ENCODE measurements at places on chromosomes 1 and 21.

GRCh38 chr1:27031235-27032118, 18.8 kb upstream of the TENT5B start:
- peak; percentile 6 for DNase-seq

DNA sequence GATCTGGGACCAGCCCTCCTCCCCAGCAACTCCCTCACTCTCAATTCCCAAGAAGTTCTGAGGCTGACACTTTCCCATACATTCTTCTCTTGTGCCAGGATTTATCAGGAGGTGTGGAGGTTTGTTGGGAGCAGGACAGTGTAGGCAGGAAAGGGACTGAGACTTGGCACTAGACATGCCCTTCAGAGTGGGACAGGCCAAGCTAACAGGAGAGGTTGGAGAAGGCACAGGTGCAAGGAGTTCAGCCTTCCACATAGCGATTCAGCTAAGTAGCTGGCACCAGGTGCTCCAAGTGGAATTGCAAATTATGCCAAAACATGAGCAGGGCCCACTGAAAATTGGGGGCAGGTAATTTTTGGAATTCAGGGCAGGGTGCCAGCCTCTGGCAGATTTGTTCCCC, 83.0 kb upstream of the DUSP10 start:
- no peak for DNase-seq

DNA sequence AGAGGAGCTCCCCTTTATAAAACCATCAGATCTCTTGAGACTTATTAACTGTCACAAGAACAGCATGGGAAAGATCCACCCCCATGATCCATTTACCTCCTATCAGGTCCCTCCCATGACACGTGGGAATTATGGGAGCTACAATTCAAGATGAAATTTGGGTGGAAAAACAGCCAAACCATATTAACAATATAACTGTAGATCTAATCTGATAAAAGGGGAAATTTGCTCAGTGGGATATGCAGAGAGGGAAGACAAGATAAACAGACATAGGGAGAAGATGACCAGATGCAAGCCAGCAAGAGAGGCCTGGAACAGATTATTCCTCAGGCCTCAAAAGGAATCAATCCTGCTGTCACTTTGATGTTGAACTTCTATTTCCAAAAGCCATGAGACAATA, 841.5 kb downstream of the LRRIQ3 start:
- no peak for DNase-seq

DNA sequence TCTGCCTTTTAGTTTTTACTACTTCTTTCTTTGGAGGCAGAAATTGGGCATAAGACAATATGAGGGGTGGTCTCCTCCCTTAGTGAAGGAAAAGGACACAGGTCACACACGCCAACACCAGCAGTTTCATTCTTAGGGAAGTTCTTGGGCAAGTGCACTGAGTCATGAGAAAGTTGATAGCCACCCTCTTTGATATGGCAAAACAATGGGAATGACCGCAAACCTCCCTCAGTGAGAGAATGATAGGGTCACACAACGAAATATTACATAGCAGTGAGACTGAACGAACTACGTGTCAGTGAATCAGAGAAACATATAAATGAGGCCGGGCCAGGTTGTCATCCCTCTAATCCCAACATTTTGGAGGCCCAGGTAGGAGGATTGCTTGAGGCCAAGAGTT, 20.0 kb downstream of the IL6R start:
- no peak for DNase-seq

- no peak for DNase-seq
These were observed 49.7 kb downstream of the FHAD1 start for GRCh38 chr1:15296585-15297321.

DNA sequence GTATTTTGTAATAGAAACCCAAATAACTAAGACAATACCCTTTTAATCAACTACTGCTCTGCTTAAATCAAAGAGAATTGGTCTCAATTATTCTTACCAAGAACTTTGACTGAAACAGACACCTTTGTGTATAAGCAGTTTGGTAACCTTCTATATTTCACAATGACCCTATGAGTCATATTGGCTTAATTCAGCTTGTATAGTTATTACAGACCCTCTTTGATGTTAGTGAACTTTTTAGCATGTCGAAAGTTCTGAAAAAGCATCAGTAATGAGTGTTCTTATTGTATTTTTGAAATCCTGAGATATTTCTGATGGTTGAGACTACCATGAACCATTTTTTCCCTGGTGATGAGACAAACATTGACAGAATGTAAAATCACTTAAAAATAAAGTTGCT, 43.3 kb upstream of the RABGAP1L start:
- no peak for DNase-seq

DNA sequence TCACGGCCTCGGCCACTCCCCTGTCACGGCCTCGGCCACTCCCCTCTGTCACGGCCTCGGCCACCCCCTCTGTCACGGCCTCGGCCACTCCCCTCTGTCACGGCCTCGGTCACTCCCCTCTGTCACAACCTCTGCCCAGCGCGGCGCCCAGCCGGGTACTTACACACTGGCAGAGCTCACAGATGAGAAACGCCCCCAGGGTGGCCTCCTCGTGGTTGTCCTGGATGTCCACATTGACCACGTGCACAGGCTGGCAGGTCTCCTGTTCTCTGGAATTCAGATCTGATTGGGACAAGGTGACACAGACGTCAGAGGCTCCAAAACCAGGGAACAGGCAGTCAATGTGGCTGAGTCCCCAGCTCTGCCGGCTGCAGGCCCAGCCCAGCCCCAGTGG, 3.3 kb upstream of the TMEM240 start:
- DNase-seq = no peak

DNA sequence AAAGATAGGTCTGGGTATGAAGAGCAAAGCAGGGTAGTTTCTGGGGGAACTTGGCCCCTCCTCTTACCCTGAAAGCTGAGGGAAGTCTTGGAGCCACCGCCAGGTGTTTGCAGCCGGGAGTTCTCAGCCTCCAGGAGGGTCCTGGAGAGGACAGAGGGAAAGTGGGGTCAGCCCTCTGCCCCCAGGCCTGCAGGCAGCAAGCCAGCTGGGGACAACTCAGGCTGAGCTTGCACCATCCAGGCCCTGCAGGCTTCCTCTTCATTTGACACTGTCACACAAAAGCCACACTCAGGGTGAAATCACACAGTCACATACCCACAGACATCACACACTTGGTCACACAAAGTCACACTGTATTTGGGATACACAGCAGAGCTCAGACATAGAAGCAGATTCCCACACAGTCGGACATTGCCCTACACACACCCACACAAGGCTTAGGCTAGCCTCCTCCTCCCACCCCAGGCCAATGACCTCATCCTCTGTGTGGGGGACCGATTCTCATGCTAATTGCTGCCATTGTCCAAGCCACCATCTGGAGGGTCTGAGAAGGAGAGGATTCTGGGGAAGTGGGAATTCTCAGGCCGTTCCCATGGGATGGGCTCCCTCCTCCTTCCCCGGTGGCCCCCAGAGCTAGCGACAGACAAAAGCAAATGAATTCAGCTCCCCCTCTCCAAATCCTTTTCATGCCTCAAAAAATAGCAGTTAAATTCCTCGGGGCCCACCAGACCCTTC, 3.7 kb downstream of the NES start:
- no peak for DNase-seq

GRCh38 chr1:225746361-225747179, 31.1 kb upstream of the SRP9 start:
- no peak for DNase-seq

DNA sequence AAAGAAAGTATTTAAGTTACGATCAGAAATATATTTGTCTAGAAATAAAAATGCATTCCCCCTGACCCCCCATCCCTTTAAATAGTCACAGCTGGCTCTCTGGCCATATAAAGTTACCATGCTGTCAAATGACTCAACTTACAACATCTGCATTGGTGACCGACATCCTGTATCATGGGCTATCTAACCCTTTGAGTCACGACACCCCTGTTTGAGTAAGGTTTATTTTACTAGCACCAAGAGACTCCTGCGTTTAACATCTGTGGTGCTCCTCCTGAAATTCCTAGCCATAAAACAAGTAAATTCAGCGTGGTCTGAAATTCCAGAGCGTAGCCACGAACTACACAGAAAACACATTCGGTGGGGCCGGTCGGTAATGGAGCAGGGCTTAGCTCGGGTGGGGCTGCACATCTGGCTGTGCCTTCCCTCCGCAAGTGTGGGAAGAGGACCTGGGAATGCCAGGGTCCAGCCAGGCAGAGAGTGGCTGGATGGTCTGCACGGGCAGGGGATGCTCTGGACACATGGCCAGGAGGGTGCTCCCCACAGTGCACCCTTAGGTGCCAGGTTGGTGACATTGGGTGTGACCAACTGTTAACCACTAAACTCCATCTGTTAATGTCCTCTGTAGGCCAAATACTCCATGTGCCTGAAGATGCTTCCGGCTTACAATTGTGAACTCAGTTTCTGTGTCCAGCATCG, 53.0 kb upstream of the CLDN14 start:
- no peak for DNase-seq

DNA sequence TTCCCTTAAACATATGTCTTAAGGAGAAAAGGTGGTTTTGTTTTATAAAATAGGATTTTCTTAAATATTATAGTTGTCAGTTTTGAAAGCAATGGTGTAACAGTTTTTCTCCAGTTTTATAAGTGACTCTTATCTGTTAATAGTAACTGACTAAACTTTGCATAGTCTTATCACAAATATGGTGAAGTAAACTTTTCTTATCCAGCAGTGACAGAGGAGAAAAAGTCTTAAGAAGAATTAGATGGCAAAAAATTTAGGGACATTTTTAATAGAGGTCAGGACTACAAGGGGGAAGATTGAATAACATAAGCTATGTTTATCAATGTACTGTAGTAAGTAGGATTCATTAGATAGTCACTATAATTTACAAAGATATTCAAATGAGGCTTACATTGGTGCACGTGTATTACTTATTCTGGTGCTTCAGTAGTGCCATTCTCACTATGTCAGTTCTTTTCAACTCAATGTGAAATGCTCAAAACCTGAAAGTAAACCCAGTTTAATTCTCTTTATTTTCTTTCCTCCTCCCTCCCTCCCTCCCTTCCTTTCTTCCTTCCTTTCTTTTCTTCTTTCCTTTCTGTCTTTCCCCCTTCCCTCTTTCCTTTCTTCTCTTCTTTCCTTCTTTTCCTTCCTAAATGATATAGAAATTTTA, 26.1 kb downstream of the F3 start:
- no peak for DNase-seq

GRCh38 chr1:66012106-66012784, 219.6 kb downstream of the PDE4B start:
- DNase-seq = no peak

GRCh38 chr1:201032408-201032807, 8.9 kb upstream of the KIF21B start:
- no peak for DNase-seq

- no peak for DNase-seq
These were observed 147.3 kb downstream of the HS2ST1 start for GRCh38 chr1:87061742-87062156.

DNA sequence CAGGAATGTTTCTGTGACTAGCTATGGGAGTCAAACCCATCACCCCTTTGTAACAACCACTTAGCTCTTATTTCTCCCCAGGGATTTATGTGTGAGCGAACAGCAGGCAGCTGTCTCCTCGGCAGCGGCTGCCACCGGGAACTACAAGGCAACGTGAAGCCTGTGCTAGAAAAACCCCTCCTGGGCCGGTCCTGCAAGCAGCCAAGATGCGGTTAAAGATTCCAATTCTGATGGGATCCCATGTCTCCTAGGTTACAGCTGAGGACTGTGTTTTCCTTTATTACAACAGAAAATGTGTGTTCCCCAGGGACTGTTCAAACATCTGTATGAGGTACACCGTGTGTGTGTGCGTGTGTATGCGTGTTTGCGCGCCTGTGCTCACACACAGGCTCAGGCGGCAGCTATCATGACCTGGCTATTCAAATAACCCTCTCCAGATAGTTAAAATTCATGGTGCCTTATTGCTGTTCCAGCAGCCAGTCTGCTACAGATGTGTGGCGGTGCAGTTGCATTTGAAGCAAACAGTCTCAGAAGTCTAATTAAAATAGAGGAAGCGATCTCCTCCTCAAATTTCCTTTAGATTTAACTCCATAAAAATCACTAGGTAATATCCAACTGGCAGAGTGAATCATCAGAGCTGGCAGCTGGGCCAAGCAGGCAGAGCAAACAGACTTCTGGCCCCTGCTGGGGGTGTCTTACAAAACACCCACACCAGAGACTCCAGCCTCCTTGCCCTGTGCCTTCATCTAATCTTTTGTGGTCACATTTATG, 68.0 kb downstream of the LMX1A start:
- no peak for DNase-seq

GRCh38 chr1:47399846-47400155, 16.3 kb upstream of the FOXE3 start:
- DNase-seq = no peak

DNA sequence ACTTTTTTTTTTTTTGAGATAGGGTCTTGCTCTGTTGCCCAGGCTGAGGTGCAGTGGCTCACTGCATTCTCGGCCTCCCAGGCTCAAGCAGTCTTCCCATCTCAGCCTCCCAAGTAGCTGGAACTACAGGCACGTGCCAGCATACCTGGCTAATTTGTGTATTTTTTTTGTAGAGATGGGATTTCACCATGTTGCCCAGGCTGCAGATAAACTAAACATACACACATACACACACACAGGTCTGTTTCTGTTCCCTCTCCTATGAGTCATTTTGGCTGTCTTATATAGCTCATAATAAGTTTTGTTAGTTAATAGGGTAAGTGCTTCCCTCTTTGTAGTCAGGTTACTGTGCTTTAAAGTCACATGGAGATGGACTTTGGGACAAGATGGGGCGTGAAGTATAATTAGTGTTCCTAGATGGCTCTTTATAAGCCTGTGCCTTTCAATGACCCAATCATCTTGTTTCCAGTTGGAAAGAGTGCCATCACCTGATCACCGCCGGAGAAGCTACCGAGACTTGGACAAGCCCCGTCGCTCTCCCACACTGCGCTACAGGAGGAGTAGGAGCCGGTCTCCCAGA, 9.1 kb downstream of the PRPF38A start:
- DNase-seq = no peak

DNA sequence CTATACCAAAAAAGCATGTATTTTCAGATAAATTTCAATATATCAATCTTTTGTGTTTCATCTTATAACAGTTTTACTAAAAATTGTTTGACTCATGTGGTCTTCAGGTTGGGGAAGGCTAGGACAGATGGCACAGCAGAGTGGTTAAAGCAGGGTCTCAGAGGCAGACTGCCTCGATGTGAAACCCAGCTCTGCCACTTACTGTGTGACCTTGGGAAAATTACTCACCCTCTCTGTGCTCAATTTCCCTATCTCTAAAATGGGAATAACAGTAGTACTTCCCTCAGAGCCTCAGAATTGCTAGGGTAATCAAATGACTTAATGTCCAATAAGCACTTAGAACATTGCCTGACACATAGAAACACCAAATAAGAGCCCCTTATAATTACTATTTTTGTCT, 262.1 kb upstream of the FMN2 start:
- no peak for DNase-seq

Data from CD4-positive, alpha-beta T cell treated with Interleukin-17A for 4 hours (primary cell).